ENCODE measurements at places on chromosomes 6 and 20.

- no peak for DNase-seq
These were observed 85.9 kb downstream of the SMLR1 start for GRCh38 chr6:130913120-130913519.

GRCh38 chr6:43742931-43743632, 26.9 kb upstream of the VEGFA start:
- no peak for DNase-seq

DNA sequence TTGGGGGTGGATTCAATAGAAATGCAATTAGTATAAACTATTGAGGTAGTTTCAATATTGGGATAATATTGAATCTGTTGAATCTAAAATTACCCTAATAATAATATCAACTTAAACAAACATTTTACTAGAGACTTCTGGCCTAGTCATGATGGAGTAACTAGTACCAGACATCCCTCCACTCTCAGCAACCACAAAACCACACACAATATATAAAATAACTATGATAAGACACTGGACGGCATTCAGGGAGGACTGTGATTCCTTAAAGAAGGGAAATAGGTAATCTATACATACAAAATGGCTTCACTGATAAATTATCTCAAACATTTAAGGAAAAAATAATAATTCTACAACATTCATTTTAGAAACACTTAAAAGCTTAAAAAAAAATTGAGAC, 38.9 kb upstream of the TMEM14A start:
- no peak for DNase-seq

DNA sequence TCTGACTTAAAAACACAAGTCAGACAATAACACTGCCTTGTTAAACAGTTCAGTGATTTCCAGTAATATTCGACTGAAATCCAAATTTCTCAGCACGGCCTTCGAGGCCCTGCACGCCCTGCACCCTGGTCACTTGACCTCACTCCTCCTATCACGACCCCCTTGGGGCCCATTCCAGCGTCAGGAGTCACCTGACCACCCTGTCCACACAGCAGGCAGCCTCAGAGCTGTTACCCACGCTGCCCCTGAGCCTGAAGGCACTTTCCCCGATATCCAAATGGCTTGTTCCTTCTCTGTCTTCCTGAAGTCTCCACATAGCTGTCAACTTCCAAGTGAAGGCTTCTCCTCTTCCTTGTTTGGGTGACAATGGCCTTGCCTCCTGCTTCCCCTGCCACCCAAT, 33.1 kb upstream of the SMOC2 start:
- no peak for DNase-seq

GRCh38 chr20:21389368-21389767, 8.0 kb downstream of the NKX2-4 start:
- no peak for DNase-seq

DNA sequence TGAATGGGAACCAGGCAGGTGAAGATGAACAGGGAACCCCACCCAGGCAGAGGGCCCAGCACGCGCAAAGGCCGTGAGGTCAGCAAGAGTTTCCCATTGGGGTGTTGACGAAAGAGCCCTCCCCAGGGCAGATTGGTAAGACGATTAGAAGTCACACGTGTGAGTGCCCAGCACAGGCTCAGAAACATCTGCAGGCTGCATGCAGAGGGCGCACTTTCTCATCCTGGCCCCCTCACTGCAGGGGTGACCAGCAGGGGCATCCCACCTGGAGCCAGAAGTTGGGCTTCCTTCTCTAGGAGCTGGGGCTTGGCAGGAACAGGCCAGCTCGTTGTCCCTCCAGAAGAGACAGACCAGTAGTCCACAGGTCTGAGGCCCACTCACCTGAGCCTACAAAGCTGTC, 38.4 kb downstream of the VSTM2L start:
- no peak for DNase-seq

GRCh38 chr6:127725821-127726220, 148.8 kb downstream of the C6orf58 start:
- no peak for DNase-seq

DNA sequence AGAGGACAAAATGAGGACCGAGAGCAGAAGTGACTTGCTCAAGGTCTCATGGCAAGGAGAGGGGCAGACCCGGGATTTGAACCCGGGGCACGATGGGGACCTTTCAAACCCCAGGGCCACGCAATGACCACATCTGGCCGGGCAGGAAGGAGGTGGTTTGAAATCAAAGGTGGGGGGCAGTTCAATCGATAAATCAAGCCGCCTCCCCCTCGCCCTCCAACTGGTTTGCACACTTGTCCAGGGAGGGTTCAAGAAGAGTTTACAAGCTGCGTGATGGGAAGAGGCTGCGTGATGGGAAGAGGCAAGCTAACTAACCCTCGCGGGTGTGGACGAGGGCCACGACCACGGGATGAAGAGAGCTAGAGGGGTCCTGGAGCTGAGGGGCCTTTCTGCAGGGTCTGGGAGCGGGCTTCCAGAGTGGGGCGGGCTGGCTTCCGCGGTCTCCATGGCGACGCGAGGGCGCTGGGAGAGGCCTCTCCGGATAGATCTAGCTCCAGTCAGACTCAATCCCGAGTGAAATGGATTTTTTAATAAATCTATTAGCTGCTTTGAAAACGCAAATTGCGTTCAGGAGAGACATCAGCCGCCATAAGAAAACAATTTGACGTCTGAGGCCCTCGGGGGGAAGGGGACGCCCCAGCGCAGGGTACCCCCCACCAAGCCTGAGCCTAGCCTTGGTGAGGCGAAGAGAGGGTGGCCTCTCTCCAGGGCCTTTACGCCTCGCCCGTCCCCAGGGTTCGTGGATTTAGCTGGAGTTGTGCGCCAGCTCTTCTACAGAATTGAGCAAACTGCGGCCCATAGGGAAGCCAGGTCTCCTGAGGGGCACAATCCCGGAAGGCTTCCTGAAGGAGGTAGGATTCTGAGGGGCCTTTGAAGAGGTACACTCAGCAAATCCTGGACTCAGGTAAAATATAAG, 143.9 kb downstream of the GRM4 start:
- no peak for DNase-seq

- DNase-seq, result no peak
These were observed 63.1 kb downstream of the TFAP2A start for GRCh38 chr6:10351791-10352190.

DNA sequence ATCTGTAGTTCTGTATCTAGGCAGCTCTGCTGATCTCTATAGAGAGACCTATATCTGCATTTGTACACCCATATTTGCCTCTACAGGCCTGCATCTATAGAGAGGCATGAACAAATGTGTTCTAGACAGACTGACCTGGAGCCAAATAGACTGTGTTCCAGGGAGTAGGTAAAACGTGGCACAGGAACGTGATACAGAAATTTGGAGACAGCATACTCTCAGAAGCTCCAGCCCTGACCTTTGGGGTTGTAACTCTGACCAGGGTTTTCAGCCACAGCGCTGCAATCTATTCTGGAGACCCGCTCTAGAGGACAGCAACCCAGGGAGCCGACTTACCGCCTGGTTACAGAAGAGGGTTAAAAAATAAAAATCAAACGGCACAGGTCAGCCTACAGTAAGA, 983 bp downstream of the RBBP9 start:
- DNase-seq, result no peak

DNA sequence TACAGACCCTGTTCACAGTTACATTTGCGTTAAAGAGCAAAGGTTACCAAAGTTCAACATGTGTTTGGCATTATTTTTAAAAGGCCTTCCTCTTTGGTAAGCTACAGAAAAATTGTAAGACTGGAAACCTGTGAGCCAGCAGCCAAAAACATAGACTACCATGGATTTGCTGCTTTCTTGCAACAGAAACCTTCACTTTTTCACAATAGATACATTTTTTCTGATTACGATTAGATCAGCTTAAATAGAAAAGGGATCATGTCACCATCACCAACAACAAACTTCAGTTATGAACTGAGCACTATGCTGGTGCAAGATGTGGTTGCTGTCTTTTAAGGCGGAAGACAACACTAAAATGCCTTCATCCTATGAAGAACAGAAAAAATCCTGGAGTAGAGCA, 112.3 kb upstream of the MARCKS start:
- DNase-seq, result no peak

DNA sequence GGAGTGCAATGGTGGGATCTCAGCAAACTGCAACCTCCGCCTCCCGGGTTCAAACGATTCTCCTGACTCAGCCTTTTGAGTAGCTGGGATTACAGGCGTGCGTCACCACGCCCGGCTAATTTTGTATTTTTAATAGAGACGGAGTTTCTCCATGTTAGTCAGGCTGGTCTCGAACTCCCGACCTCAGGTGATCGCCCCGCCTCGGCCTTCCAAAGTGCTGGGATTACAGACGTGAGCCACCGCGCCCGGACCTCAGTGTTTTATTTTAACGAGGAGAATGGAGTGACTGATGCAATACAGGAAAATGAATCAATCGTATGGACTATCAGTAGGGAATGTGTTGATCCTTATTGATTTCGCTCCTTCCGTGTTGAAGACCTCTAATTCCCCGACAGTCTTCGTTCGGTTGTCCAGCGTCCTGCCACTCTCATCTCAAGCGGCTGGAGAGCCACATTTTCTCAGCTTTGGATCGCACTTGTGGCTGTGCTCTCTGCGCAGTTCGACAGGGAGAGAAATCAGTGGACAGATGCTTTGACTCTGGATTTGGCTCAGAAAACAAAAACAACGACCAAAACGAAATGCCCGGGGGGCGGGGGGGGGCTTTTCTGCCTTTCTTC, 166.2 kb downstream of the TRIM27 start:
- no peak for DNase-seq

DNA sequence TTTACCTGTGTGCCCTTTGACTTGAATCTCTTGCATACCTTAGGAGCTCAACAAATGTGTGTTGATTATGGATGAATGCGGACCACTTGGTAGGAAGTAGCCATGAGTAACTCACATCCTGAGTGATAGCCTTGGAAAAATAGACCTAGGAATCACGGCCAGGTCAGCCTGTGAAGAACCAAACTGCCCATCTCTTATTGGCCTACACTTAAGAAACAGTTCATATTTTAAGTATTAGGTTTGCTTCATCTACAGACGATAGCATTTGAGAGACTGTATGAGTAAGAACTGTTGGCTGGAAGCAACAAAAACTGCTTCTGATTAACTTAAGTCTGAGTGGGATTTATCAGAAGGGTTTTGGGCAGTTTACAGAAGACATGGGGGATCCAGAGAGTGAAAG, 320.1 kb upstream of the PRND start:
- DNase-seq, result no peak

- no peak for DNase-seq
These were observed 25.5 kb downstream of the RNF144B start for GRCh38 chr6:18412644-18413043.

DNA sequence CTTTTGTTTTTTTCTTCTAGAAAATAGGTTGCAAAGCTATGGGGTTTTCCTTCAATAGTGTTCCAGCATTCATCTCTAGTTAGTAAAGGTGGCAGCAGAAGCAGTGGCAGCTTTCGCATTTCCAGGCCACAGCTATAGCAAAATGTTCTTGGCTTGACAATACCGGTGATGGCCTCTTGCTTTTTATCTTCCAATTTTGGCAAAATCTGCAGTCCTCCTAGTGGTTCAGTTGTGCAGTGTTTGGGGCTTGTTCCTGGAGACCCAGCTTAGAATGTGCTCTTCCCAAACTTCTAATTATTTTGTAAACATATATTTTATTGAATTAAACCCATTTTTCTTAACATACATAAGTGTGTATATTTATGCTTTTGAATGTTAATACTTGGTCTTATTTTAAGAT, 370.6 kb upstream of the MAN1A1 start:
- no peak for DNase-seq

DNA sequence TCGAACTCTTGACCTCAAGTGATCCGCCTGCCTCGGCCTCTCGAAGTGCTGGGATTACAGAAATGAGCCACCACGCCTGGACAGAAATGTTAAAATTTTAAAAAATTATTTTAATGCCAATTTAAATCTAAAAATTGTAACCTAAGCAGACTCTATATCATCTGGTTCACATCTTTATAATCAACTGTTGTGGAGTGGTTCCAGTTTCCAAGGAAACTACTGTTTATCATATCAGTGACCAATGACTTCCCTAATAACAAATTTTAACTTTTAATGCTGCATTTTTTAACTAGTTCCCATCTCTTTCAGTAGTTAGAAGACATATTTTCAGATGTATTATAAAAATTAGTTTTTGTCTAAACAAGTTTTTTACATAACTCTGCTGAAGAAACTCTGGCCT, 5.2 kb upstream of the BTN3A2 start:
- DNase-seq, result no peak

DNA sequence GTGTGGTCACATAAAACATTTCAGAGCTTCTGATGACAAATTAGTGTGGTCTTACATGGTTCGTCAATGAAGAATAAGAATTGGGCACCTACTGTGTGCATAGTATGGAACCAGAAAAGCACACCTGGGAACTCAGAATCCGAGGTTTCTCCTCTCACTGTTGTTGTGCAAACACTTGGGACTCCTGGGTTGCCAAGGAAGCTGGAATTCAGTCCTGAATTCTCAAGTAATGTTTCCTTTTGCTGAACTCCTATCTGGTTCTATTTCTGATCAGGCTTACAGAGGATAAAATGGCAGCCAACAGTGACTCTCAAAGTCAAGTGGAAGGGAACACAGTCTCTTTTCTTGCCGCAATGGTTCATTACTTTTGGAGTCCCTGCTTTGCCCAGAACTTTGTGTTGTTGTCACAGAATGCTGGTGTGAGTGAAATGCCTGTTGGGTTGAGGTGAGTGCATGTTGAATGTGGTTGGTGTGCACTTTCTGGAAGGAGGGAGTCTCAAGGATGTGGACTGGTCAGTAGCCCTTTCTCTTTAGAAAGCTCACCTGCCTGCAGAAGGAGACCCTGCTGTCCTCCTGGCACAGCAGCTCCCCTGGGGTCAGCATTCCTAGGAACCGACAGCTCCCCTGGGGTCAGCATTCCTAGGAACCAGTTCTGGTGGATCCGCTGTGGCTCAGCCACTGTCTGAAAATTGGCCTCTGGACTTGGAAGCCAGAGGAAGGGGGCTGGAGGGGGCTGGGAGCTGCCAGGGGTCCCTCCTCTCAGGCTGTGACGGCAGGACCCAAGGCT, 1.4 kb downstream of the UNC93A start:
- DNase-seq, result no peak

GRCh38 chr6:124949706-124950105, 12.5 kb upstream of the RNF217 start:
- DNase-seq, result no peak

DNA sequence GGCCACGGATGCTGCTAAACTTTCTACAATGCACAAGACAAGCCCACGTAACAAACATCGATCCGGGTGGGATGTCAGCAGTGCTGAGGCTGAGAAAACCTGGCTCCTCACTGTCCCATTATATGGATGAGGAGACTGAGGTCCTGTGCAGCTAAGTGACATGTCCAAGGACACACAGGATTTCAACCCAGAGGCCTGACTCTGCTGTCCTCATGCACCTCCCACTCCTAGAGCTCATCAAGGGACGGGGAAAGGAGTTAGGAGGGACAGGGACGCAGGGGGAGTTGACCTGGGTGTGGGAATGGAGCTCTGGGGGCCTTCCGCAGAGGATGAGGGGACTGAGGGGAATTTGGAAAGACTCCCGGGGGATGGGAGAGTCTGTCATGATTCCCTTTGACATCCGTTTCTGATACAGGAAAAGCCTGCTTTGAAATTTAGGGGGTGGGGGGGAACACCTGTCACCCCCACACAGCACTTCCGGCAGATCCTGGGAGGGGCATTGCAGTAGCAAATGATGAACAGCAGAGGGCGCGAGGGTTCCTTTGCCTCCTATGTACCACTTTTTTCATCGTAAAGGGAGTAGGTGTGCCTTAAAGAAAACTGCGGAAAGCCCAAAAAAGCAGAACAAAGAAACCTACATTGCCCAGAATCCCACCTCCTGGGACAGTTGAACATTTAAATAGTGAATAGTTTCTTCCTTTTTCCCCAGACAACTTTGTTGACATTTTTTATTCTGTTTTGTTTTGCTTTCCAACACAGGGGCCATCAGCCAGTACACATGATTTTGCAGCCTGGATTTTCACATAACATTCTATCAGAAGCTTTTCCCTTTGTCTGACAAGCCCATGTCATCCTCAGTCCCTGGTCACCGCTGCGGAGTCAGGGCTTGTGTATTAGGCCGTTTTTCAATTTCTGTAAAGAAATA, 48.6 kb downstream of the SLC2A10 start:
- no peak for DNase-seq
